ENCODE measurements at places on chromosomes 1 and 21.

DNA sequence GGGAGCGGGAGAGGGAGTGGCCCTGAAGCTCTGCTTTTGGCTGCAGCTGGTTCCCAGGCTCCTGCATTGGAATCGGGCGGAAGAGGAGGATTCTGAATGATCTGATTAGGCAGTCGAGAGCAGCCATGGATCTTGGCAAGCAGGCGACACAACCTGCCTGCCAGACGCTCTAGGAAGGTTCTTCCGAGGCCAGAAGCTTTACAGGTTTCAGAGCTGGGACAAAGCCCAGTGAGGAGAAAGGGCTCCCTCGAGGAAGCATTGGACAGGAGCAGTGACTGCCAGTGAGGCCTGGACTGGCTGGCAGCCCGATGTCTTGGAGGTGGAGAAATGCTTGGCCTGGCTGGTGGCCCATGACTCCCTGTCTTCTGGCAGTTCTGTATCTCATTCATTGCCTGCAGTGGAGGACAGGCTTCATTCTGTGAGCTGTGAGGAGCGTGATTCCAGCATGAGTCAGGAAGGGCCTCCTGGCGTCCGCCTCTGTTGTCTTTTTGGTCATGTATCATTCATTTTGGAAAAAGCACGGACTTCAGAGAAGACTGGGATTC lies 132.7 kb upstream of the IPO9 start:
- no peak for DNase-seq

DNA sequence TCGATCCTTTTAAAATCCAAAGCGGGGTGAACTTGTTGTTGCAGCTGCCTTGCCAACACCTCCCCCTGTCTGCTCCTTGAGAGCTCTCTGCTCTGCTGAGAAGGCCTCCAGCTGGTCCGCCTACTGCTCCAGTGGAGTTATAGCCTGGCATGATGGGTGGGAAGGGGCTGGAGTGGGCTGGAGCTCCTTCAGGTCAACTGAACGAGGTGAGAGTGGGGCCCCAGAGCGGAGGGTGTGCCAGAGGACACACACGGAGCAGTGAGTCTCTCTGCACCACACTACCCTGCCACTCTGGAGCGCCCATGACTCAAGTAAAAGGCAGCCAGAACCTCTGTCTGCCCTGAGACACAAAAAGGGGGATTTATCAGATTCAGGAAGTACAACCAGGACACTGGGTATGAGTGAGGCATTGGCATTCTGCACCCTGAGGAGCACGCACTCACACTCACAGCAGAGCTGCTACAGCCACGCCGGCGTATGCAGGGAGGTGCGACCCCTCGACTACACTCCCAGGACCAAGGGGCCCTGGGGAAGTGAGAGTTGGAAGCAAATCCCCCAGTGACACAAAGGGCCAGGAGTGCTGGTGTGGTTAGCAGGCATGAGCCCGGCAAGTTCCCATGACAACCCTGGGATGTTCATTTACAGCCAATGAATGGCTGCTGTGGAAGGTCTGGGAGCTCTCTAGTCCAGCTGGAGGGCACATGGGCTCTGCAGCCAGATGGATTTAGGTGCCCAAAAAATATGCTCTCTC lies 28.0 kb upstream of the EVA1B start:
- DNase-seq: no peak

DNA sequence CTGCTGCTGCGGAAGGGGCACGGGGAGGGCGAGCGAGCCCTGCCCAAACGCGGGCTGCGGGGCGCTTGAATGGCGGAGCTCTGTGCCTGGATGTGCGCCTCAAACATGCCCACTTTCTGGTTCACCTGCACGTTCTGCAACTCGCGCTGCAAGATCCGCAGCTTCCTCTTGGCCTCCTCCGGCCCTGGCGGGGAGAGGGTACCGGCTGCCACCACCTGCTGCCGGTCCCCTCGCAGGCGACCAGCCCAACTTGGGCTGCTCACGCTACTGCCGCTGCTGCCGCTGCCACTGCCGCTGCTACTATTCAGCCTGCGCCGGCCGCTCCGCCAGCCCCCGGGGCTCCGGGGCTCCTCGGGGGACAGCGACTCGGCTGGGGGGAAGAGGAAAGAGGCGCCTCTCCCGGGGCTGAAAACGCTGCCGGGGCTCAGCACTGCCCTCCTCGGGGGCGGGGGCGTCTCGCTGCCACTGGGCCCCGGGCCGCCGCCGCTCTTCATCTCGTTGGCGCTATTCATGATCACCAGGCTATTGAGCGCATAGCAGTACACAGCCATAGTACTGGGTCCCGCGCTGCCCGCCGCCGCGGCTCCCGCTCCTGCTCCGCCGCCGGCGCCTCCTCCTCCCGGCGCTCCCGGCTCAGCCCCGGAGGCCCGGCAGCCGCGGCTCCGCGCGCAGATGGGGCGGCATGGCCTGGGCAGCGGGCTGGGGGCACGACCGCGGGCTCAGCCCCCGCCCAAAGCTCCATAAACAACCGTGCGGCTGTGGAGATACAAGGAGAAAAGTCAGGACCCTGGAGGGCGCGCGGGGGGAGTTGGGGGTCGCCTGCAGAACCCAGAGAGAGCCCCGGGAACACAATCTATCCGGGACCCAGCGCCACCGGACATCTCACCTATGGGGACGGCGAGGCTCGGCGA lies 1.9 kb downstream of the ITPKB start:
- no peak for DNase-seq

DNA sequence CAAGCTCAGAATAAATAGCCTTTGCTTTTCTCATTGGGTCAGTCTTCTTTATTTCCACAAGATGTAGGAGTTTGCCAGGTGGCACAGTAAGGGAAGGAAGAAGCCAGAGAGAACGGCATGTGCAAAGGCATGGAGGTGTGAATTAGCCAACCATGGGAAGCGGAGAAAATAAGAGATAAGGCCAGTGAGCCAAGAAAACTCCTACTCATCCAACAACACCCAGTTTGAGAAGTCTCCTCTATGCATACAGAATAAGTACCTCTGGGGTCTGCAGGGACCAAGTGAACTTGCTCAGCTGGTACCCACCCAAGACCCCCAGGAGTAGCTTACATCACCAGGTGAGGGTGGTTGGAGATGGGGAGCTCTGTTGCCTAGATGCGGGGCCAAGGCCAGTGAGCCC lies 66.7 kb downstream of the TAS1R2 start:
- DNase-seq: no peak

DNA sequence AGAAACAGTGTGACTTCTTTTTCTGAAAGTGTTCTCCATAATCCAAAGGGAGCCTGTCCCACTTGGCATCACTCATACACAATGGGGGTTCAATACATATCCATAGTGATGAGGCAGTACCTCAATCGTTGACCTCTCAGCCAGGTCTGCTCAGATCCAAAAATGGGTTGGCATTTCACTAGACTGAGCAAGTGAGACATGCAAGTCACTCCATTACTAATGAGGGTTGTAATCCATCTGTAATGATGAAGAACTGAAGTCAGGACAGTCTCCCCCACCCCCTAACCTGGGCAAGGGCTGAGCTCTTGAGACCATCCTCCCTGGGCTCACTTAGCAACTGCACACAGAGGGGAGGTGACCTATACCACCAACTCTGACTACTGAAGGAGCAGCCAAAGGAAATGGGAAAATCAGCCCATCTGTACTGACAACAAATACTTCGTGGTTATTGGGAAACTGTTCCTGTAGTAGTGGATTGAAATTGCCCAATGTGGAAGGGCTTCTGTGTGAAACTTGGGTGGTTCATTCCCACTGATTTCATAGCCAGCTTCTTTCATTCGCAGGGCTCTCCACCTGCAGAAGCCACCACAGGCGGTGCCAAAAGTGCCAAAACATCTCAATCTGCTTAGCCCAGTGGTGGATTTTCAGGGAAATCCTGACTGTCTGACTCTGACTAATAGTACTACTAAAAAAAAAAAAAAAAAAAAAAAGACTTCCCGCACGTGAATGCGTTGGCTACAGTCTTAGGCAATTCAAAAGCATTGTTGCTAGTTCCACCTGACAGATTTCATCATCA lies 5.0 kb downstream of the NGF start:
- DNase-seq: no peak

DNA sequence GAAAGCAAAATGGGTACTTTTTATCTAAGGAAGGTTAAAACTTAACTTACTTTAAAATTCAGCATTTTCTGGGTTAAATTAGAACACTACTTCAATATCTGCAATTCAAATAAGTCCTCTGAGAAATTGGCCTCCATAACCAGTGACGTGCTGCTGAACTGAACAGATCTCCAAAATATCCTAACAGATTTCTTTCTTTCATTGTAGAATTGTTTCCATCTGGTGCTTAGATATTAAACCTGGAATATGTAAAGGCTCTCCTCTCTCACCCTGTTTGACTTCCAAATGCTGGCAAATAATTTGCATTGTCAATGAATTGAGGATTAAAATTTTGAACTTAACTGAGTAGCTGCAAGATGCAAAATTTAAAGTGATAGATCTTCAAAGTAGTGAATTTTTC lies 316.9 kb upstream of the CXADR start:
- DNase-seq: peak; percentile 13

GRCh38 chr1:56866656-56867055 lies 12.1 kb downstream of the C8A start:
- no peak for DNase-seq

DNA sequence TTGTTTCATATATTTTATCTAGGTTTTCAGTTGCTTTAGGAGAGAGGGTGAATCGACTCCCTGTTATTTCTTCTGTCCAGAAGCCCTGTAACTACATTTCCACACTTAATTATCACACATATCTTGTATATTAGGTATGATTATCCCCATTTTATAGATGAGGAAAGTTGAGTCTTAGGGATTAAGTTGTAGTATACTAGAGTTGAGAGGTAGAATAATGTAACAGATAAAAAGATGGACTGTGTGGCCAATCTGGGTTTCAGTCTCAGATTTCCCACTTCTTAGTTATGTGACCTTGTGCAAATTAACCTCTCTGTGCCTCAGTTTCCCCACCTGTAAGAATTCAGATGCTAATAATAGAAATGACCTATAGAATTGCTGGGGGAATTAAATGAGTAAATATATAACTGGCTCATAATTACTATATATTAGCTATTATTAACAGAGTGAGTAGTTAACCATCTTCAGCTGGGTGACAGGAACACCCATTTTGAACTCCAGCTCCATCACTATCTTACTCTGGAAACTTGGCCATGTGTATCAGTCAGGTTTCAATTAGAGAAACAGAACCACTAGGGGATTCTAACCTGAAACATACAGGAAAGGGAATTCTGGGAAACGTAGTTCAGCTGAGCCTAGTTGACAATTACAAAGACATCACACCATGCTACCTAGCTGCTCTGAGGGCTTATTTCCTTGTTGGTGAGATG lies 20.4 kb upstream of the FOXO6 start:
- DNase-seq: no peak

DNA sequence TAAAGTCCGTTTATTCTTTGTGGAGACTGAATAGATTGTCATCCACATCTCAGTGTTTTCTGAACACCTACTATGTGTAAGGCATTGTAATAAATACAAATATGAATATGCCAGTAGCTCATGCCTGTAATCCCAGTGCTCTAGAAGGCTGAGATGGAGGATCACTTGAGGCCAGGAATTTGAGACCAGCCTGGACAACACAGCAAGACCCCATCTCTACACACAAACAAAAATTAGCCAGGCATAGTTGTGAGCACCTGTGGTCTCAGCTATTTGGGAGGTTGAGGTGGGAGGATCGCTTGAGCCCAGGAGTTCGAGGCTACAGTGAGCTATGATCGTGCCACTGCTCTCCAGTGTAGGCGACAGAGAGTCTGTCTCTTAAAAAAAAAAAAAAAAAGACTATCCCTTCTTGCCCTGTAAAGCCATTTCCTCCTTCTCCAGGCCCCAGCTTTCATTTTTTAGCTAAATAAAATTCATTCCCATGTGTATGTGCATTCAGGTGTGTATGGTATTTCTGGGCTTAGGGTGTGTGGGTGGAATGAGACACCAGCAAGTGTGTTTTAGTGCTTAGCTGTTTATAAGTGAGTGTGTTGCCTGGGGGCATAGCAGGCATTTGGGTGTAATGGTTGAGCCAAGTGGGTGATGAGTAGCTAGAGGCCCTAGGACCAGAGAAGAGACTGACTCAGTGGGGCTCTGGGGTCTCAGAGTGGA lies 7.8 kb downstream of the CELSR2 start:
- DNase-seq: no peak

DNA sequence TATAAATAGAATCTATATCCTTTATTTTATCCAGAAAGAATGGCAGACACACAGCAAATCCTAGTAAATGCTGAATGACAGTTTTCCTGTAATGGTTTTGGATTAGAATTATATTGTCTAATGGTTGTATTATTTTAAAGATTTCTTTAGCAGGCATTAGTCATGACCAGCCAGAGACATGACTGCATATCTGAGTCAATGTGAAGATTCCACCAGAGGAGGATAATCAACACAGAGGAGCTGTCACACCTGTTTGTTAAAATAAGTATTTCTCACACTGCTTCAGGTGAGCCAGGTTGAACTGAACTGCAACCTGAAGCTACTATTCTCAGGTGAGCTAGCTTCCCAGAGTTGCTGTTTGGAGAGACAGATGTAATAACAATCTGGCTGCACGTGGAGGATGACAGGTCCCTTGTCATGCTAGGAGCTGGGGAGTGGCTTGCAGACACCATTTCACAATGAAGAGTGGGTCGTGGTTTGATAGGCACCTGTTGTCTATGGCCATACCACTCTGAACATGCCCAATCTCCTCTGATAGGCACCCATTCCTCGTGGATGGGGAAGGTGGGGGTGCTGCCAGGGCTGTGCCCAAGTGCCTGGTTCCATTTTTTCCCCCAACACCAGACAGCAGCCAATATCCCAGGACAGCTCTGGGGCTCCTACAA lies 94.3 kb downstream of the KCNJ6 start:
- DNase-seq: no peak

DNA sequence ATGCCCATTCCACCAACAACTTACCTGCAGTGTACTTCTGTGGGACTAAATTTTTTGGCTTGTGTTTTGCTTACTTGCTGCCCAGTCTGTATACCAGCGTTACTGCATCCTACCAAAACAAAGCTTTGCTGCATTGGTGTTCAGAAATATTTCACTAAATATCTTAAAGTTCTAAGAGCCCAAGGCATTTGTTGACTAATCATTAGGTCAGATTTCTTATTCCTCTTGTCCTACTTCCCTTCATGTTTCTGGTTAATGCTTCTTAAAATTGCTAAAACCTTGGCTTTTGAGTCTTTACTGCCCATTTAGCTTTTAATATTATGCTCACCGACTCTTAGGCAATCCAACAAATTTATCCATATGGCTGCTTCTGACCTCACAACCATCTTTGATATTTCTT lies 161.8 kb downstream of the DPYD start:
- DNase-seq: no peak
